KG1 (cell line): ENCODE measurements at places on chromosomes 3 and 15.
A peak's percentile ranks its signal among the peaks of the same experiment; 100 is the strongest.

DNA sequence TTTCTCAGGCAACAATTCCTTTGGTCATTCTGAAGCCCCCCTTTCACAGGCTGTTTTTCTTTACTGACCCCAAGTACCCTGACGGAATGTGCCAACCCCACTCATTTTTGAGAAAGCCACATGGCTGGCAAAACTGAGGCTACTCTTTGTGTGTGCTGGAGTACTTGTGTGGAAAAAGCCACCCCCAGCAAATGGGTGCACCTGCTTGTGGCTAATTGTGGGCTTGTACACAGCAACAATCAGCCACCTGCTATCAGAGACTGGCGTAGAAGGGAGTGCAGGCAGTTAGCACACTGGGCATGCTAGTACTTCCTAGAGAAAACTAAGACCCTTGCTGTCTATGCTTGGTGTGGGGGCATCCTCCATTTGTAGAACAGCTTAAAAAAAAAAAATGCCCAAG lies 110.1 kb upstream of the LMOD3 start:
- DNase-seq = no peak

GRCh38 chr3:184629555-184630160 lies 68.1 kb downstream of the EPHB3 start:
- DNase-seq = no peak

DNA sequence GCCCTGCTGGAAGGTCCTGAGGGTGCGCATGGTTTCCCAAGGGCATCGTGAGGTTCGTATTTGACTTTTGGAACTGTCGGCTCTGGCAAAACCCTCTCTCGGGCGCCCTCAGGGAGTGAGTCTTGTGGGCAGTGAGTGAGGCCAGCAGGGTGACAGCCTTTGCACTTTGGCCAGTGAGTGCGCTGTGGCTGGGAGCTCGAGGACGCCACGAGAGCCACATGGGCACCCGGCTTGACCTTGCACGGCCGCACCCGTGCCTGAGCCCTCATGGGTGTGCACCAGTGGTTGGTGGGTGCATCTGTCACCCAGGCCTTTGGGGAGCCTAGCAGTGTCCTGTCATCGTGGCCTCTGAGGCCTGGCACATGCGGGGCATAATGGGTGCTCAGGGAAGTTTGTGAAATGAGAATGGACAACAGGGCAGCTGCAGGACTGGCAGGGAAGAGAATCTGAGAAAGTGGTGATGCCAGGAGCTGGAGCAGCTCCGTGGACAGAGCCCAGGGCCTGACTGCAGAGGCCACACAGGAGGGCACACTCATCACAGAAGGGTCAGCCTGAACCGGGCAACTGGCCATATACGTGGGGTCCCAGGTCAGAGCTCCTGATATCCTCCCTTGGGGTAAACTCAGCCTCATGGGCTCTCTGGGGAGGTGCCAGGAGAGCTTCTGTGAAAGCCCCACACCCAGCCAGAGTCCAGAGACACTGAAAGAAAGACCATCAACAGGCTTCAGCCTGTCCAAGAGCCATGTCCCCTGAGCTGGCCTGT lies 30.4 kb upstream of the SNRPA1 start:
- DNase-seq = no peak

- no peak for DNase-seq
These were observed 4.6 kb downstream of the ANXA2 start for GRCh38 chr15:60392986-60393790.

DNA sequence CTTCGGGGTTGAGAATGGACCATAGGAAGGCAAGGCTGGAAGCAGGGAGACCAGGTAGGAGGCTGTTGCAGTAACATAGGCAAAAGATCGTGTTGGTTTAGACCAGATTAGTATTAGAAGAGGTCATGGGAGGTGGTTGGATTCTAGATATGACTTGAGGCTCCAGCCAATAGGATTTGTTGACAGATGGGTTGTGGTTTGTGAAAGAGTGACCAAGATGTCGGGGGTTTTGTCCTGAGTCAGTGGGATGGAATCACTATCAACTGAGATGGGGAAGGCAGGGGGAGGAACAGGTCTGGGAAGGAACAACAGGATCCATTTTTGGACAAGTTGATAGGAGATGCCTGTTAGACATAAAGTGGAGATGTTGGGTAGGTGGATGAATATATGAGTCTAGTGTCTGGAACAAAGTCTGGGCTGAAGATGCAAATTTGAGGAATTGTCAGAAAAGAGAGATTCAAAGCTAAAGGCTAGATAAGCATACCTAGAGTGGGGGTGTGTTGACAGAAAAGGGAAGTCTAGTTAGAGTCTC lies 95.5 kb upstream of the NPHP3 start:
- DNase-seq = no peak

DNA sequence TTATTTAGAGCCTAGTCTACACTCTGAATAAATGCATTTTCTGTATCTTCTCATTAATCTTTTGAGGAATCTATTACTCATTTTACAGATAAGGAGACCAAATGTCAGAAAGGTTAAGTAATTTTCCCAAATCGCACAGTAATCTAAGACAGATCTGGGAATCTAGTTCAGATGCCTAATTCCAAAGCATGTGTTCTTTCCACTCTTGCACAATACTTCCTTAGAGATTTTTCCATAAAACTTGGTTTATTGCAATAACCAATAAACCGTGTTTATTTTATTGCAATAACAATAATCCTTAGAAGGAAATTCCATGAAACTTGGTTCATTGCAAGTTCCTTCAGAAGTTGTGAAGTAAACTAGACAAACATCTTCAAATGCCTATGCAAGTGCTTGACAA lies 17.4 kb upstream of the COL8A1 start:
- no peak for DNase-seq

- DNase-seq = no peak
These were observed 423.4 kb upstream of the WNT5A start for GRCh38 chr3:55910543-55910942.

GRCh38 chr3:20240154-20240883 lies 54.3 kb upstream of the SGO1 start:
- DNase-seq = no peak

GRCh38 chr3:13234666-13235065 lies 161.4 kb upstream of the IQSEC1 start:
- no peak for DNase-seq

DNA sequence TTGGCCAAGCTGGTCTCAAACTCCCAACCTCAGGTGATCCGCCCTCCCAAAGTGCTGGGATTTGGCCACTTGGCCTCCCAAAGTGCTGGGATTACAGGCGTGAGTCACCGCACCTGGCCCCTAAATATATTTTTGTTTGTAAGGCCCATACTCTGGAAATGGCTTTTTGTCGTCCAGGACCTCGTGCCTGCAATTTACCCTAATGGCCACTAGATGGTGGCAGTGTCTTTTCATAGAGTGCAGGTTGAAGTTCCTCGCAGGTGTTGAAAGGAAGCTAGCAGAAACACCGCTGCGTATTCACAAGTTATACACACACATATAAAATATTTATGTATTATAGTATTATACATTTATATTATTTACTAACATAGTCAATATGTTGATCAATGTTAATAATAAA lies 97.2 kb downstream of the LRTM1 start:
- no peak for DNase-seq

DNA sequence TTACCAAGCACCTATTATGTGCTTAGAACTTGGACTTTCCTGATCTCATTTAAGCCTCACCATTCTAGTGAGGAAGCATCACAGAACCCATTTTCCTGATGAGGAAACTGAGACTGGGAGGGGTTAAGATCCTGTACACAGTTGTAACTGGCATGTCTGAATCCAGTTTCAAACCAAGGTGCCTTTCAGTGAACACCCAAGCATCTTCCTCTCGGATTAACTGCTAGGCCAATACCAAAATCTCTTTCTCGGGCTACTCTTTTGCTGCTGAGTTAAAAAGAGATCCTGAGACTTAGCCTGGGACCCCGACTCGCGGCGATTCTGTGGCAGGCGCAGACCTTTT lies 578 bp upstream of the CEMIP start:
- no peak for DNase-seq

DNA sequence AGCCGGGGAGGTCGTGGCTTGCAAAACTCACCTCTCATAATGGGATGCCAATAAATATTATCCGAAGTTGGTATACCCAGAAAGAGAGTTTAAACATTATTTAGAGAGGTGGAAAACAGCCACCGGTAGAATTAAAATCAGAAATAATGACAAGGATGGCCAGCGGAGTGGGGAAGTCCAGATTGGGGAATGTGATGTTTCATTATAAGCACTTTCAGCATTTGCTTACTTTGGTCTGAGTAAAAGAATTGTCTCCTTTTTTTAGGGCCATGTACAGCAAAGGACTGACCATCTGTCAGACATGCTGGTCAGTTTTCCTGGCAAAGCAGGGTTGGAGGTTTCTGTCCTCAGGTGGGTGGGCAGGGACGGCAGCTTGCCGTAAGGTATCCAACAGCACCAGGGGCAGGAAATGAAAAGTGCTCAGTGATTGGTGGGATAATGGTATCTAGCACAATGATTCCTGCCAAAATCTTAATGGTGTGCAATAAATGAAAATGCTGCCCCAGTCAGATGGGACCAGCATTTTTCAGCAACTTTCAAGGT lies 24.3 kb downstream of the APBA2 start:
- no peak for DNase-seq

- DNase-seq = no peak
These were observed 2.2 kb upstream of the GRAMD2A start for GRCh38 chr15:72199721-72200212.

DNA sequence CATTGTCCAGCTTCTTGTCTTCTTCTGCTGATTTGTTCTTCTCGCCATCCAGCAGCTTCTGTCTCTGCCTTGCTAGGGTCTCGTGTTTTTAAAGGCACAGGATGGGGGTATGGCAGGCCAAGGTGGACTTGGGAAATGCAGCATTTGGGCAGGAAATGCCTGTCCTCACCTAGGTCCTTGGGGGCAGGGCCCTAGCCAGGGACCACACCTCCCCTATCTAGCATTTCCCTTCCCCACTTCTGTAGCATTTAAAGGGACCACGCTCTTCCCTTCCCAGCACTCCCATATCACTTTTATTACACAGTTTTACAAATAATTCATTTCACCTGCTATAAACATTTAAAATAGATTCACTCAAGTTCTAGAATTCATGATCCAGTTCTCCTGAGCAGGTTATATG lies 315.4 kb upstream of the LMCD1 start:
- no peak for DNase-seq

- no peak for DNase-seq
These were observed 229.8 kb downstream of the LRTM1 start for GRCh38 chr3:54698054-54698453.

DNA sequence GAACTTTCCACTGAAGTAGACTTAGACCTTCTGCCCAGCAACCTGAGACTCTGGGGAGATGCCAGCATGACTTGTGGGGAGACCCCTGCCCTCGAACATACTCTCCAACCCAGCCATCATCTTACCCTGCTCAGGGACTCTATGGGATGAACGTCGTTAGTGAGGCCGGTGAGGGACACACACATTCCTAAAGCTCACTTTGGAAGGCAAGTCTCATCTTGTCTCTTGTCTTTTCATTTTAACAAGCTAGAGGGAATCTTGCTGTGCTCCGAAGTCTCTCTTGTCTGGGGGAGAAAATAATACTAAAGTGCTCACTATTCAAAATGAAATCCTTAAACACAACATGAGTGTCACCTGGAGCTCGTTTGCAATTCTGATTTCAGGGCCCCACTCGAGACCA lies 239.5 kb upstream of the HES1 start:
- no peak for DNase-seq

GRCh38 chr3:148477375-148477774 lies 220.3 kb upstream of the AGTR1 start:
- DNase-seq = no peak

DNA sequence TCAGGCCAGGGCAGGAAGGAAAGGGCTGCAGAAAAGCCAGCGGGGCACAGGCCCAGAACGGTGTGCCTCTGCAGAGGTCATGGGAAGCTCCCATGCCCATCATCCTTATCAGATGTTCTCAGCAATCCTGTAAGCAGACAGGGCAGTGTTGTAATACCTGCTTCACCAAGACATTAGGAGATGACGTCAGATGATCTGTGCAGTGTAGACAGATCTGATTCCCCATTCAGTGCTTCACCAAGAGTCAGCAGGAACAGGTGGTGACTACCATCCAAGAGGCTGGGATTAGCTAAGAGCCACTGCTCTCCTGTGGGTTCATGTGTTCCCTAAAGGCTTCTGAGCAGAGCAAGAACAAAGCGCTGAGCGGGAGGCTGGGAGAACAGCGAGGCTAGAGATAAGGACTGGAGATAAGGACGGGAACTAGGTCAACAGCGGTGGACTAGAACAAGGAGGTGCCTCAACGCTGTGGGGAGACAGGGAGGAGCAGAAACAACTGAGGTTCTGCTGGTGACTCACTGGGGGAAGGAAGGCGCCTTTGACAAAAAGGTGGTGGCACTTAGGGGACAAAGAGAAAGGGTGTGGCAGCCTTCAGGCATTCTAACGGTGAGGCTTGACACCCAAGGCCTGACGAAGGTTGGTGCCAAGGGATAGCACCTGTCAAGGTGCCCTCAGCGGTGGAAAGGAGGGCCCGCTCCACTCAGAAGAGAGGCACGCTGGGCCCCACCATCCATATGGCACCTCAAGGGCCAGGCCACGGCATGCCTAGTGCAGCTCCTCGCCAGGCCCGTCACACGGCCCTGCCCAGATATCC lies 28.4 kb downstream of the CCDC12 start:
- DNase-seq = no peak

GRCh38 chr3:195154793-195155535 lies 116.0 kb downstream of the XXYLT1 start:
- DNase-seq = peak; percentile 74

DNA sequence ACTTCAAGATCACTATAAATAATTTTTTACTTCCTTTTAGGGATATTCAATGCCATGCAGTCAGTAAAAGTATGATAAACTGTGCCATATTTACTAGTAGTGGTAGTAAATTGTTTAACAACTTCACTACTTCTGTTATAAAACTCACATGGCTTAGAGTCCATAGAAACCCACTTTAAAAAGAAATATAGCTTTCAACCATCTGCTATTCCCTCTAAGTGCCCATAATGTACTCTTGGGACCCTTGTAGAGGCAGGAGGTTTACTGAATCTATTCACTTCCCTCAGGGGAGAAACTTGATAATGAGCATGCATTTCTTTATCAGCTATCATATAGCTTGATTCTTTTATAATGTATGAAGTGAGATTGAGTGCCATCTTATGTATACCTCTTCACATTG lies 1448.4 kb upstream of the ALCAM start:
- no peak for DNase-seq

- DNase-seq = no peak
These were observed 48.5 kb upstream of the BCHE start for GRCh38 chr3:165885558-165886270.

DNA sequence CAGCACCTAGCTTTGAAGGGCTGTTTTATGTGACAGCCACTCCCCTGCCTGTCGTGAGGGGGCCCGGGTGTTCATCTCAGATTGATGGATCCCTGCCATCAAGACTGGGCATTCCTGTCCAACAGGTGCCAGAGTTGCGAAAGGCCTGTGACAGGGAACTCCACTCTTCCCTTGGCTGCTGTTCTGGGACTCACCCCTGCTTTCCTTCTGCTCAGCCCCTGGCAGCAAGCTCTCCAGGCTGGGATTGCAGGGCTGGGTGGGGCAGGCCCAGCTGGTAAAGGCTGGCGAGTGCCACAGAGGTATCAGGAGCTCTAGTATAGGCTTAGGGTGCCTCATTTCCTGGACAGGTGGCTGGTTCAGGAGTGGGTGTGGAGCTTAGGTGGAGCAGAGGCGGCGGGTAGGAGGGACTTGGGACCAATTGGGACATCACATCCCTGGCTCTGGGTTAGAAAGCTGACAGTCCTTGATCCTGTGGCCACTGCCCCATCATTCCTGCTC lies at the start of gene PLA2G4B:
Gene PLA2G4B (plus strand): TSS at position 448 of the 498 bp plus-strand sequence. CDS start 67 bp downstream, outside the sequence.
- no peak for DNase-seq
